ENCODE measurements at places on chromosomes 12 and 14.
A peak's percentile ranks its signal among the peaks of the same experiment; 100 is the strongest.

- no peaks in the 10 kb centered on the region for H3K4me1 ChIP-seq
- no peak overlapping the region for H3K27ac ChIP-seq
- H3K27me3 ChIP-seq = no peaks in the 10 kb centered on the region
- H3K4me3 ChIP-seq = no peak overlapping the region
Measured at GRCh38 chr12:19834592-19834991, 395.3 kb downstream of the AEBP2 start.

DNA sequence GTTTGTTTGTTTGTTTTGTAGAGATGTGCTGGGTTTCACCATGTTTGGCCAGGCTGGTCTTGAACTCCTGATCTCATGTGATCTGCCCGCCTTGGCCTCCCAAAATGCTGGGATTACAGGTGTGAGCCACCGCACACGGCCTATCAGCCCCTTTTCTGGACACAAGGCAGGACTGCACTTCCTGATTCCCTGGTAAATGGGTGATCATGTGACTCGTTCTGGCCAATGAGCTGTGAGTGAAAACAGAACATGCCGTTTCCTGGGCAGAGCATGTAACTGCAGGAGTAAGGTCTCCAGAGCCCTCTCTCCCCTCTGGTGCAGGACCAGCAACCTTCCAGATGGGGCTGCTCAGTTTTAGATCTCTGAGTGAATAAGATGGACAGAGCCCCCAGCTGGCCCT, 92.7 kb downstream of the ITPK1 start:
- no peaks in the 10 kb centered on the region for H3K36me3 ChIP-seq
- no peaks in the 10 kb centered on the region for H3K27me3 ChIP-seq

DNA sequence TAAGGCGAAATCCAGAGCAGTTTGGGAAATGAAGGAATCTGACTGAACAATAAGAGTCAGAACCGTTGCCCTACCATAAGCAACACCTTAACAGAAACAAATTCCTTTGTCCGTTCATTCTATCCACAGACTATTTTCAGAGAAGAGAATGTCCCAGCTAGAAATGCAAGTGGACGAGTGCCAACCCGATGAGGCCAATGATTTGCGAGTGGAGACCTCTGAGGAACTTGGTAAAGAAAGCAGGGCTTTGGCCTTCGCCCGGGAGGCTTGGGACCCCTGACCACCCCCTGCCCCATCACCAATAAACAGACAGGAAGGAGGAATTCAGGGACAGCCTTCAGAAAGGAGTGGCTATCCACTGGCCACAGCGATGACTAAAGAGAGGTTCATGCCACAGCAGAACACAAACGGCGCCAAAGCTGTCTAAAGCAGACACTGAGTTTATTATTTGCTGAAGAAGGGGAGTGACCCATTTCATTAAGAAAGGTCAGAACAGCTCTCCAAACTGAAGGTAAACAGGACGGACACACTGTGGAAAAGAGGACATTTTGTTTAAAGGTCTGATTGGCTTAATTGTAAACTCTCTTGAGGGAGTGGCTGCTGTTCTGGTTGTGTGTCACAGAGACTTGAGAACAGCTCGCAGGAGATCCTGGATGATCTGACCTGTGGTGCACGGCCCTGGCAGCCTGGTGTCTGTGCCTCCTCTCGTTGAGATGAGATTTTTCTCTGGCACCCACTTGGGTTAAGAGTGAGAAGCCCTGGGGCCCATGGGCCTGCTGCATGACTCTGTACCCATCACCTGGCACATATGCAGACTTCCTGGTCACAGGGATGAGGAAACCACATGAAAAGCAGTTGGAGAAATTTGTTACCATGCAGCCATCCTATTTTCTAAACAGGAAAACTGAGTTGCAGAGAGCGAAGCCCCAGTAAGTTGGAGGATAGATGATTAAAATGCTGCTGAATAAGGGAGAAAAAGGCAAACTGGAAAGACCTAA, 142.0 kb upstream of the PZP start:
- H3K36me3 ChIP-seq = no peaks in the 10 kb centered on the region
- peaks cover 1% of the 10 kb centered on the region for H3K4me1 ChIP-seq
- H3K27ac ChIP-seq = no peak overlapping the region

- H3K4me1 ChIP-seq = peaks cover 3% of the 10 kb centered on the region
- DNase-seq = no peak
- no peaks in the 10 kb centered on the region for H3K36me3 ChIP-seq
- no peak overlapping the region for H3K4me3 ChIP-seq
Measured at GRCh38 chr12:78559886-78560285, 304.7 kb upstream of the SYT1 start.

DNA sequence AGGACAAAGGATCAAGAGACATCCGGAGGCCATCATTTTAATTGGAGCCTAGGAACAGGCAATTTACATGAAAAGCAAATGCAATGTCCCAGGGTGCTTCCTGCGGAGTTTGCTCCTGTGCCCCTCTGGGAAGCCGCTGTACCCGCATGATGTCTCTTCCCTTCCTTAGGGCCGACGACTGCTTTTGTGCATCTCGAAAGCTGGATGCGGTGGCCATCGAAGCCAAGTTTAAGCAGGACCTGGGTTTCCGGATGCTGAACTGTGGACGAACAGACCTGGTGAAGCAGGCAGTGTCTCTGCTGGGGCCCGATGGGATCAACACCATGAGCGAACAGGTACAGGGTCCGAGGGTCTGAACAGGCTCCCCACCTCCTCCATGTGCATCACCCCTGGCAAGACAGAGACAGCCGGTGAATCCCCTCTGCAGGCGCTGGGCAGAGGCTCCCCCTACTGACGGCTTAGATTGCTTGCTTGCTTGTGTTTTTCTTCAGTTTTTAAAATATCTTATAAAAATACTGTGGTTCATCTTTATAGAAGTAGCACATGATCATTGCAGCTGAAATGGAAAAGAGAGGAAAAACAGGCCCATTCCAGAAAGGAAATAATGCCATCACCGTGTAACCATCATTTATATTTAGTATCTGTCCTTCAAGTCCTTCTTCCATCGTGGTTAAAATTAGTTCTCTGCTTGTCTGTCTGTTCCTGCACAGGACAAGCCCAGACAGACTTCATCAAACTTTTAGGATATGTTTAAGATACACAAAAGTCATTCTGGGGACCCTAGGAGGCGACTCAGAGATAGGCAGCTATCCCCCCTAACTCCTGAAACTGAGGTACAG, 75.4 kb upstream of the PWP1 start:
- no peaks in the 10 kb centered on the region for H3K4me1 ChIP-seq
- DNase-seq = no peak
- H3K4me3 ChIP-seq = no peak overlapping the region
- H3K27me3 ChIP-seq = no peaks in the 10 kb centered on the region
- no peaks in the 10 kb centered on the region for H3K36me3 ChIP-seq

DNA sequence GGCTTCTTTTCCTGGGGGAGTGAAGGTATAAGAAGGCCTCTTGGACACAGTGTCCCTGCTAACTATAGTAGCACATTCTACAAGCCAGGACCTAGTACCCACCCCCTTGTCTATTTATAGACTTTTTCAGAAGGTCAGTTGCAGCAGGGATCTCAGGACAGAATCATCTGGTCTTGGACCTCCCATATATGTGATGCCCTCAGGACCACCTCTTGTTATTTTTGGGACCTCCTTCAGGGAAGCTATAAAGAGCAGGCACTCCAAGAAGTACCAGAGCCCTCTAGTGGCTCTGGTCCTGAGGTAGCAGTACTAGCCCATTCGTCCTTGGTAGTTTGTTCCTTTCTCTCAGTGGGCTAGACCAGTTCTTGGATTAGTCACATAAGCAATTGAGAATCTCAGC, 4.3 kb downstream of the COQ10A start:
- no peak for DNase-seq
- H3K27ac ChIP-seq = no peak overlapping the region
- no peaks in the 10 kb centered on the region for H3K27me3 ChIP-seq
- no peaks in the 10 kb centered on the region for H3K36me3 ChIP-seq
- no peak overlapping the region for H3K4me3 ChIP-seq

- DNase-seq = no peak
- H3K4me1 ChIP-seq = peaks cover 21% of the 10 kb centered on the region
- peak overlapping the region; percentile 91 for H3K4me3 ChIP-seq
- H3K27ac ChIP-seq = peak overlapping the region; percentile 61
- no peaks in the 10 kb centered on the region for H3K27me3 ChIP-seq
Measured at GRCh38 chr12:49059299-49060171, 1.1 kb downstream of the KMT2D start.

DNA sequence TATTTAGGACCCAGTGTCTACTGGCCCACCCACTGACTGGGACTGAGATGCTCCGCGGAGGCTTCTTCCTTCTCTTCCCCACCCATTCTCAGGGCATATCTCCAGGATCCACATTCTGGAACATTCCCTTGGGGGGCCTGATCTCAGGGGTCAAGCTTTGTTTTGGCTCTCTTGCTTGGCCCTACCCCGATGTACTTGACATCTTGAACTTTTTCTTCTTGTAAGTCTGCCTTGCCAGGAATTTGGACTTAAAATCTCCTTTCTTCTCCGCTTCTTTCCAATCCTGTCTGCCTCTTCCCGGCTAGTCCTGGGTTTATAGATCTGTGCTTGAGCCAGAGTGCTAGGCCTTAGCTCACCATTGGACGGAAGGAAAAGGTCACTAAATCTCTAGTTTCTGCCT, 22.1 kb downstream of the DACT1 start:
- peak overlapping the region; percentile 1 for H3K27ac ChIP-seq
- no peaks in the 10 kb centered on the region for H3K27me3 ChIP-seq
- peak; percentile 71 for DNase-seq
- no peak overlapping the region for H3K4me3 ChIP-seq
- H3K36me3 ChIP-seq = no peaks in the 10 kb centered on the region

- DNase-seq = peak; percentile 58
- peak within 1 kb of the TSS; percentile 43 for H3K4me3 ChIP-seq
- peak within 1 kb of the TSS; percentile 8 for H3K27ac ChIP-seq
- no peaks in the 10 kb centered on the region for H3K36me3 ChIP-seq
Measured at GRCh38 chr14:64293976-64294671, at the start of gene ESR2. Gene ESR2 (minus strand): TSS chr14:64294371. CDS start chr14:64282985, 11,386 bp downstream.

GRCh38 chr12:31991146-31991545, 31.9 kb downstream of the RESF1 start:
- no peaks in the 10 kb centered on the region for H3K27me3 ChIP-seq
- H3K4me3 ChIP-seq = no peak overlapping the region
- no peak for DNase-seq
- H3K27ac ChIP-seq = no peak overlapping the region

GRCh38 chr12:116861320-116861719, 19.9 kb downstream of the HRK start:
- H3K4me3 ChIP-seq = no peak overlapping the region
- peaks cover 6% of the 10 kb centered on the region for H3K4me1 ChIP-seq
- peak; percentile 39 for DNase-seq
- H3K27me3 ChIP-seq = no peaks in the 10 kb centered on the region
- H3K27ac ChIP-seq = no peak overlapping the region

GRCh38 chr12:129641926-129642325, 261.9 kb downstream of the TMEM132D start:
- no peaks in the 10 kb centered on the region for H3K4me1 ChIP-seq
- H3K36me3 ChIP-seq = no peaks in the 10 kb centered on the region
- H3K4me3 ChIP-seq = no peak overlapping the region
- no peaks in the 10 kb centered on the region for H3K27me3 ChIP-seq
- H3K27ac ChIP-seq = no peak overlapping the region
- DNase-seq = no peak

DNA sequence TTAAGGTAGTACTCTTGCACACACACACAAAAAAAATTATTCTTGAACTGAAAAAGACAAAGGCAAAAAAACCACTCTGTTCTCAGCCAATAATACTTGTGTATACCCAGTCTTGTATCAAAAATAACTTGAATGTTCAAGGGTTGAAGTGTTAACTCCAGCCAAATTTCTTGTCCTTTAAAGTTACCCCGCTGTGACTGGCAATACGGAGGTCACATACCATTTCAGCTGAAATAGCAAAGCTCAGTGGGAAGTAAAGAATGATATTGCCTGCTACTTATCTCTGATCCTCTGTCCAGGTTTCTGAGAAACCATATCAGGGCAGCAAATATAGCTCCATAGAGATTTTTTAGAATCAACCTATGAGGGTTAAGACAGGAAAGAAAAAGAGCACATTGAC, 167.4 kb downstream of the C12orf50 start:
- H3K4me1 ChIP-seq = no peaks in the 10 kb centered on the region
- DNase-seq = no peak
- H3K27me3 ChIP-seq = no peaks in the 10 kb centered on the region
- no peak overlapping the region for H3K27ac ChIP-seq
- H3K4me3 ChIP-seq = no peak overlapping the region

DNA sequence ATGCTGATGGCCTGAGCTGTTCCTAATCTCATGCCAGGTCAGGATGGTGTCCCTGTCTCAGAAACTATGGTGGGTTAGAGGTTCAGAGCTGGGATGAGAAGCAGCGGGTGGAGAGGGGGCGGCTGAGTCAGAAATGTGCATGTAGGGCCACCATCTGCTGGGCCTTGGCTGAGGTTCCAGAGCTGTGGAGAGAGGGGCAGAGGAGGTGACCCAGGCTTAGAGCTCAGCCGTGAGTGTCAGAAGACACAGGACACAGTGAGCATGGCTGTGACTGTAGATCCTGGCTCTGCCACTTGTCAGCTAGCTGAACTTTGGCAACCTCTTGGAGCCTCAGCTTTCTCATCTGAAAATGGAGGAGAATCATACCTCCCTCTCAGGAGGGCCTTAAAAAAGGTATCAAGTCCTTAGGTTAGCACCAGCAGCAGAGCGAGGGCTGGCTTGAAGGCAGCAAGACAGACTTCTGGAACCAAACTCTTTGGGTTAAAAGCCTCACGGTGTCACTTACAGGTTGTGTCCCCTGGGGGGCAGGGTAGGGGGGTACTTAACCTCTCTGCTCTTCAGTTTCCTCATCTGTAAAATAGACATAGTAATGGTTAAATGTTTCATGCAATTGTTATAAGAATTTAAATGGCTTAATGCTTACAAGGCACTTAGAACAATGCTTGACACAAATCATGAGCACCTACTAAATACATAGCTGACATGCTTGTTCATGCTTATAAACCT, 34.8 kb downstream of the TMEM229B start:
- no peaks in the 10 kb centered on the region for H3K27me3 ChIP-seq
- no peak overlapping the region for H3K27ac ChIP-seq
- H3K4me3 ChIP-seq = no peak overlapping the region
- no peaks in the 10 kb centered on the region for H3K4me1 ChIP-seq
- DNase-seq = no peak
- no peaks in the 10 kb centered on the region for H3K36me3 ChIP-seq

DNA sequence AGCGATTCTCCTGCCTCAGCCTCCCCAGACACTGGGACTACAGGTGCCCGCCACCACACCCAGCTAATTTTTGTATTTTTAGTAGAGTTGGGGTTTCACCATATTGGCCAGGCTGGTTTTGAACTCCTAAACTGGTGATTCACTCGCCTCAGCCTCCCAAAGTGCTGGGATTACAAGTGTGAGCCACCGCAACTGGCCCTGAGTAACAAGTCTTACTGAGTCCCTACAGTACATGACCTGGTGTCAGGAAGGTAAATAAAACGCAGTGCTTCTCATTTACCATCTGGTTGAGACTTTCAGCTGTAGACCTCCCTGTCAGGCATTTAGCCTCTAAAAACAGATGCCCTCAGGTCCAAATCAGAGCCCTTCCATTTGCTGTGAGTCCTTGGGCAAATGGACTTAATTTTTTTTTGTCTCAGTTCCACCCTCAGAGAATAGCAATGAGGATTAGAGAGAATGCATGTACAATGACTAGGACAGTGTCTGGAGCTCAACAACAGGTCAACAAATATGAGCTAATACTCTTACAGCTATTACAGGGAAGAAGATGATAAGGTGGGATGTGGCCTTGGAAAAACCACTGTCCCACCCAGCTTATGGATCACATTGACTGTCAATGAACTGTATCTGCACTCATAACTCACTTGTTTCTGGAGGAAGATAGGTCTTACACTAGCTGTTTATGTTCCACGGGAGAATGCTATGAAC, 70.5 kb downstream of the PHLDA1 start:
- H3K4me1 ChIP-seq = no peaks in the 10 kb centered on the region
- H3K27ac ChIP-seq = no peak overlapping the region
- no peak overlapping the region for H3K4me3 ChIP-seq
- H3K36me3 ChIP-seq = no peaks in the 10 kb centered on the region
